ENCODE measurements at places on chromosomes 13 and 19. TPM values are rescaled to one million over a fixed set of nuclear protein-coding genes. Genes with fewer than 3 reads are reported as not detected.

The FBL gene
- 117 TPM for total RNA-seq

The SHFL gene
- 43.4 TPM for total RNA-seq

The PLIN5 gene
- 19.9 TPM for total RNA-seq

The BRME1 gene
- total RNA-seq = 2.0 TPM

The ZNF444 gene
- total RNA-seq = 38.7 TPM

The SSC5D gene
- total RNA-seq = 4.7 TPM

The TTC9B gene
- total RNA-seq = not detected

The HCN2 gene
- total RNA-seq = 0.24 TPM

The S1PR4 gene
- 35.7 TPM for total RNA-seq

The CFAP97D2 gene
- total RNA-seq = 1.8 TPM

The MBD3L1 gene
- not detected for total RNA-seq

The CLEC17A gene
- not detected for total RNA-seq

The CD22 gene
- total RNA-seq = 19.1 TPM

The LILRB2 gene
- 26.1 TPM for total RNA-seq

The OR7C1 gene
- total RNA-seq = 0.18 TPM

The ZNF222 gene
- total RNA-seq = 3.1 TPM

The OR7E24 gene
- total RNA-seq = not detected

The SIGLEC11 gene
- 7.7 TPM for total RNA-seq

The MAMSTR gene
- total RNA-seq = 1.5 TPM

The PTPRH gene
- total RNA-seq = 0.30 TPM

The FCAR gene
- 6.7 TPM for total RNA-seq

The KLK3 gene
- not detected for total RNA-seq

The RINL gene
- 8.3 TPM for total RNA-seq

The ZNF566 gene
- 11.3 TPM for total RNA-seq

The ZNF442 gene
- 2.5 TPM for total RNA-seq

The MICOS13 gene
- 42.7 TPM for total RNA-seq

The DLL3 gene
- total RNA-seq = not detected

The FFAR1 gene
- total RNA-seq = not detected

The SELENOV gene
- not detected for total RNA-seq

The AKT1S1 gene
- 29.7 TPM for total RNA-seq

The ZNF492 gene
- total RNA-seq = 0.24 TPM

The KANK3 gene
- total RNA-seq = 49.0 TPM

The CYP2S1 gene
- 11.0 TPM for total RNA-seq

The IGFLR1 gene
- 17.1 TPM for total RNA-seq

The TNFSF13B gene
- 26.6 TPM for total RNA-seq
